ENCODE measurements at places on chromosomes 11 and 22.

- H3K36me3 ChIP-seq, result peaks cover 18% of the 10 kb centered on the region
- no peaks in the 10 kb centered on the region for H3K4me1 ChIP-seq
- no peak for DNase-seq
- no peak overlapping the region for H3K4me3 ChIP-seq
- H3K27me3 ChIP-seq, result no peaks in the 10 kb centered on the region
Measured at GRCh38 chr22:46202897-46203600, 47.0 kb downstream of the CDPF1 start.

GRCh38 chr11:109490953-109491635 is 69.1 kb downstream of the C11orf87 start:
- no peak overlapping the region for H3K4me3 ChIP-seq
- no peaks in the 10 kb centered on the region for H3K36me3 ChIP-seq
- no peaks in the 10 kb centered on the region for H3K27me3 ChIP-seq
- no peaks in the 10 kb centered on the region for H3K4me1 ChIP-seq

DNA sequence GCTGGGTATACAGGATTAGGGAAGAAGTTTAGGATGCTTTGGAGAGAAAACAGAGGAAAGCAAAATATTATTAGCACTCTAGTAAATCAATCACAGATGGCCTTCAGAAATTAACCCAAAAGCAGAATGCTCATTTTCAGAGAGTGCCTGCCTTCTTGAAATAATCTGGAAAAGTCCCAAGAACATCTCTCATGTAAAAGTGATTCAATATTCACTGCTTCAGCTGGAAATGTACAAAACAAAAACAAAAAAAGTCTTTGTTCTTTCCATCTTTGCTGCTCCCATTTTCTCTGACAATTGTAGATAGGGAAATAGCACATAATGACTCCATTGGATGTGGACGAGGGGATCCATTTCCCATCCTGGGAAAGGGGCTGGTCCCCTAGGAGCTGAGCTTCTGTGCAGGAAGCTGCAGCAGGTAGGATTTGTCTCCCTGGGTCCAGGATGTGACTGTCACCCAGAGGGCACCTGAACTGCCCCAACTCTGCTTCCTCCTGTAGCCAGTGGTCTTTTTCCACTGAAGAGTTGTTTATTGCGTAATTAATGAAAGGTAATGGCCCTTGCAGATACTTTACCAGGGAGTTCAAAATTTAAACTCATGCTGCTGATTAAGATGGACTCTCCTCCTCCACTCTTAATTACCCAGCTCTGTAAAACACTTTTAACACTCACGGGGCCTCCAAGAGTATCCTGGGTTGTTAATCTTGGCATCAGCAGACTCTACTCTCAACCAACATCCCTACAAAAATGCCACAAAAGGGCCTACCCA is 57.9 kb downstream of the SC5D start:
- no peaks in the 10 kb centered on the region for H3K36me3 ChIP-seq
- H3K4me1 ChIP-seq, result no peaks in the 10 kb centered on the region
- no peak overlapping the region for H3K27ac ChIP-seq
- no peaks in the 10 kb centered on the region for H3K27me3 ChIP-seq
- H3K4me3 ChIP-seq, result no peak overlapping the region
- DNase-seq, result no peak

DNA sequence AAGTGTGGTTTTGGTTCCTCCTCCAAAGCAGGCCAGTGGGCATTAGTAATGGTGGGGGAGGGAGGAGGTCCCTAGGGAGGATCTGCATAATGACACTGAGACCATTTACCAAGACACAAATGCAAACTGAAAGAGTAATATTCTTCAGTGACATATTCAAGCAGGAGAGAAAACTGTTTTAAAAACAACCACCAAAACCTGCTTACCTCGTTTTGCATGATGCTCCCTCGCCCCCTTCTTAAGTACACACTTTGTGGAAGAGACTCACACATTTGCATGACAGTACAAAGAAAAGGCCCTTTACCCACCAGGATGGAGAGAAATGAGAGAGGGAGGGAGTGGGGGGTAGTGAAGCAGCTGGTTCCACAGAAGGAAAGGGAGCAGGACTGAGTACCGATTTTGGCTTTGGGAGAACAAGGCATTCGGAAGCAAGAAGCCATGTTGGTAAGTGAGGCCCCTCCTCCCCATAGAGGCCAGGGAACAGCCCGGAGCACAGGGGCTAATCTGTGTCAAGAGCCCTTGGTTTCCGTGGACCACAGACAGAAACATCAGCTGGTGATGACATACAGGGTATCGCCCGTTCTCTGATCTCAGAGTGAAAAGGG is 13.0 kb upstream of the OPCML start:
- no peaks in the 10 kb centered on the region for H3K4me1 ChIP-seq
- no peak overlapping the region for H3K4me3 ChIP-seq
- no peak for DNase-seq
- H3K27me3 ChIP-seq, result no peaks in the 10 kb centered on the region

DNA sequence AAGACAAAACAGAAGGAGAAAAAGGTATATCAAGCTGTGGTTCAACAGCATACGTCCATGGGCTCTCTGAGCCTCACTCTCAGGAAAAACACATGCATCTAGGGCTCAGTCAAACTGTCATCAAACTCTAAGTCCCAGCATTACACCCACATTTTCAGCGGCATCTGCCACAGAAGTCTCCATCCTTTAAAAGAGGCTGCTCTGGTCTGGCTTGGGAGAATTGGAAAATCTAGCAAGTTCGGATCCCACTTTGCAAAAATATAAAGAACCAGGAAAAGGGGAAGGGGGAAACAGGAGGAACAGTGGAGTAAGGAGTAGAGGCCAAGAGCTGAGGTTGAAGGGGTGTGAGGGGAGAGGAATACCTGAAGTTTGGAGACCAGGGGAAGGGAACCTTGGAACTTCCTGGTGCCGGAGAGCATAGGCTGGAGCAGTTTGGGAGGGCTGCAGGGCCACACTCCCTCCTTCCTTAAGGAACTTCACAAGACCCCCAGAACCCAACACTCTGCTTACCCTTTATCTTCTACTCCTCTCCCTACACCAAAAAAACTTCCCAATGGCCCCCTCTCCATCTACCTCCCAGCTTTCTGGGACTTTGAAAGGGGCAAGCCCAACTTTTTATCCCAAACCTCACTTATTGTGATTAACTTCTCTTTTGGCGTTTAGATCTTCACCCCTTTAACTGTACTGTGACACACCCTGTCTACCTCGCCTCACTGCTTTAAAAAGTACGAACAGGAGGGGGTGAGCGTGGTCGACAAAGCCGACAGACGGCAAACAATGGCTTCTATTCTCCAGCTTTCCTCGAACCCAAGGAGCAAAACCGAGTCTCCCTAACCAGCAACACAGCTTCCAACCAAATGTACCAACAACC is 4.0 kb downstream of the PAX6 start:
- H3K4me1 ChIP-seq, result peaks cover 51% of the 10 kb centered on the region
- no peak overlapping the region for H3K4me3 ChIP-seq
- no peak overlapping the region for H3K27ac ChIP-seq
- peak; percentile 7 for DNase-seq
- H3K27me3 ChIP-seq, result peaks cover 89% of the 10 kb centered on the region
- peaks cover 3% of the 10 kb centered on the region for H3K36me3 ChIP-seq

DNA sequence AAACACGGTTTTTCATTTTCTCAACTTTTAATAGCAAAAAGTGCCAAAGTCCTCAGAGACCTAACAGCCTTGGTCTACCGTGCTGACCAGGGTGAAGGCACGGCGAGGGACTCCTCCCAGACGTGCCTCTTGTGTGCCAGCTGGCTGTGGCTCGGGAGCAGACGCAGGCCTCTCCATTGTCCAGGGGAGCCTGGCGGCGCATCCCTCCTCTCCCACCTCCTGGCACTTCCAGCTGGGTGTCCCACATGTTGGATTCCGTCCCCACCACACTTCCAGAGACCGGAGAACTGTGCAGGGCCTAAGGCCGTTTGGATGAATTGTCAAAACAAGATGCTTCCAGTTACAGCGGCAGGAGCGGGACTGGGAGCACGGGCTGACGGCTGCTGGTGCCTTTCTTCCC is 11.6 kb downstream of the CDPF1 start:
- no peak overlapping the region for H3K27ac ChIP-seq
- no peaks in the 10 kb centered on the region for H3K27me3 ChIP-seq
- H3K4me3 ChIP-seq, result no peak overlapping the region
- peaks cover 7% of the 10 kb centered on the region for H3K4me1 ChIP-seq
- no peak for DNase-seq

DNA sequence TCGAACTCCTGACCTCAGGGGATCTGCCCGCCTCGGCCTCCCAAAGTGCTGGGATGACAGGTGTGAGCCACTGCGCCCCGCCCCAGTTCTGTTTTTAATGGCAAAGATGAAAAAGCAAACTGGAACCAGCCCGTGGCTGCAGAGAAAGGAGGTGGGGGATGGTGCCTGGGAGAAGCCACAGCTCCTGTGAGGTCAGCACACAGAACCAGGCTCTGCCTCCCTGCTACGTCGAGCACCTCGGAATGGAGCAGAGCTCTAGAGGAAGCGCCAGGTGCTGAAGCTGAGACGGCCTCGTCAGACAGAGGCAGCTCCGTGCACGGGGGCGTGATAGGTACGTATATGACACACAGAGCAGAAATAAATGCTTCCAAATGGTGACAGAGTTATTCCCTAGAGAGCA is 8.5 kb downstream of the DRD4 start:
- H3K27ac ChIP-seq, result no peak overlapping the region
- no peak overlapping the region for H3K4me3 ChIP-seq
- DNase-seq, result no peak
- no peaks in the 10 kb centered on the region for H3K27me3 ChIP-seq

DNA sequence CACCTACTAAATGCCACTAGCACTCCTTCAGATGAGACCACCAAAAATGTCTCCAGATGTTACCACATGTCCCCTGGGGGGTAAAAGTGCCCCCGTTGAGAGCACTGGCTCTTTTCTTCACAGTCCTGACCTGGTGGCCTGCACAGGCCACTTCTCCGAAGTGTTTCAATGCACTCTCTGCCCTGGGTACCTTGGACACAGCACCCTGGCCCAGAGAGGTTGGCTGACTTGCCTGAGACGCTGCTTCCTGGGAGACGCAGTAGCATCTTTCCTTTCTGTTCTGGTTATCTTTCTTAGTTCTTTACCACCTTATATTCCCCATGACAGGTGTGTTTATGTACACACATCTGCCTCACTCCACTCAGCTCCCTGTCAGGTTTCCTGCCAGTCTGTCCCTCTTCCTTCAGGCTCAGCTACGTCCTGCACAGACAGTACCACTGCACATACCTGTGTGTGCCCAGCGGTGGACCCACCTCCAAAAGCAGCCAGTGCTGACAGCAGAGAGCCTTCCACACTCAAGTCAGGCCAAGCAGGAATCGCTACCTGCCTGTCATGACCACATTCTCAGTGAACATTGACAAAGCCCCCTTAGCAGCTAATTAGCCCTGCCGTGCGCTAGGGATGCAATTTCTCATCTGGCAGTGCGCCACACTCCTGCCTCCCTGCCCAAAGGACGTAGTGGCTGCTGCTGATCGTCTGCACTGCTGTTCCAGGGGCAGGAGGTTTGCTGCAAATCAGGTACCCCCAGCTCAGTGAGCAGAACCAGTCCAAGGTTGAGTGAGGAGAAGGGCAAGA is 39.0 kb downstream of the FAM83F start:
- H3K4me1 ChIP-seq, result no peaks in the 10 kb centered on the region
- DNase-seq, result no peak
- no peaks in the 10 kb centered on the region for H3K36me3 ChIP-seq
- H3K27me3 ChIP-seq, result peaks cover 15% of the 10 kb centered on the region

DNA sequence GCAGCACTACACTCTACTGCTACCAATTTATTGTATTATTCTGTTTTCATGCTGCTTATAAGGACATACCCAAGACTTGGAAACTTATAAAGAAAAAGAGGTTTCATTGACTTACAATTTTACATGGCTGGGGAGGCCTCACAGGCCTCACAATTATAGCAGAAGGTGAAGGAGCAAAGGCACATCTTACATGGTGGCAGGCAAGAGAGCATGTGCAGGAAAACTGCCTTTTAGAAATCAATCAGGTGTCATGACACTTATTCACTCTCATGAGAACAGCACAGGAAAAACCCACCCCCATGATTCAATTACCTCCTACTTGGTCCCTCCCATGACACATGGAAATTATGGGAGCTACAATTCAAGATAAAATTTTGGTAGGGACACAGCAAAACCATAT is 49.6 kb upstream of the GLYAT start:
- H3K27me3 ChIP-seq, result peaks cover 15% of the 10 kb centered on the region
- H3K36me3 ChIP-seq, result no peaks in the 10 kb centered on the region
- no peaks in the 10 kb centered on the region for H3K4me1 ChIP-seq
- H3K4me3 ChIP-seq, result no peak overlapping the region
- H3K27ac ChIP-seq, result no peak overlapping the region

DNA sequence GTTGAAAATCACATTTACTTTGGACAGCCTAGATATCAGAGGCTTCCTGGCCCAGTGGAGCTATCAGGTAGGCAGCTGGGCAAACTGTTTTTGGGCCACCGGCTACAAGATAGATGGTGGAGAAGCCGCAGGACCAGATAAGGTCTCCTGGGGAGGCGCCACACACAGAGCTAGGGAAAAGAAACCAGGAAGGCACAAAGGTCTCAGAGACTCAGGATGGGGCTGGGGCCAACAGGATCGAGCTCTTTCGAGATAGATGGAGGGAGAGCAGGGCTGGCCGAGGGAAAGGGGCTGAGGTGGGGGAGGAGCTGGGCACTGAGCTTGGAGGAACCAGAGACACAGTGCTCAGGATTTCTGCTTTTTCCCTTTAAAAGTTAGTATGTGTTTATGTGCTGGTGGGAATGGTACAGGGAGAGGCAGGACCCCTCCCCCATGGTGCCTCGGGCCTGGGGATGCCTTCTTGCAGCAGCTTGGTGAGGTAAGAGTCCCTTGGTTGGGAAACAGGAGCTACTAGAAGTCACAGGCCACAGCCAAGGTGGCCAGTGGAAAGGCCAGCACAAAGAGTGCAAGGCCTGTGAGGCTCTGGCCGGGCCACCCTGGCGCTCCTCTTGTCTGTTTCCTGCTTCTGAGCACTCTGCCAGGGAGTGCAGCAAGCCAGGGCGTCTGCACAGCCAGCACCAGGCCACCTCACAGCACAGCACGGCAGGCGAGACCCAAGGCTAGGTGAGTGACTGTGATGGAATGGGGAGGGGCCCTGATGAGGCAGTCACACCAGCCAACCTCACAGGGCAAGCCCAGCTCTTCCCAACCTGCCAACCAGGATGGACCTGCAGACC is 11.5 kb upstream of the NAP1L4 start:
- H3K4me3 ChIP-seq, result no peak overlapping the region
- no peak for DNase-seq
- no peaks in the 10 kb centered on the region for H3K27me3 ChIP-seq
- no peaks in the 10 kb centered on the region for H3K4me1 ChIP-seq
- peak overlapping the region; percentile 38 for H3K27ac ChIP-seq

- H3K4me1 ChIP-seq, result no peaks in the 10 kb centered on the region
- no peak overlapping the region for H3K4me3 ChIP-seq
- peaks cover 34% of the 10 kb centered on the region for H3K27me3 ChIP-seq
- no peak overlapping the region for H3K27ac ChIP-seq
- peak; percentile 2 for DNase-seq
Measured at GRCh38 chr22:49014227-49015201, 813.2 kb downstream of the BRD1 start.

DNA sequence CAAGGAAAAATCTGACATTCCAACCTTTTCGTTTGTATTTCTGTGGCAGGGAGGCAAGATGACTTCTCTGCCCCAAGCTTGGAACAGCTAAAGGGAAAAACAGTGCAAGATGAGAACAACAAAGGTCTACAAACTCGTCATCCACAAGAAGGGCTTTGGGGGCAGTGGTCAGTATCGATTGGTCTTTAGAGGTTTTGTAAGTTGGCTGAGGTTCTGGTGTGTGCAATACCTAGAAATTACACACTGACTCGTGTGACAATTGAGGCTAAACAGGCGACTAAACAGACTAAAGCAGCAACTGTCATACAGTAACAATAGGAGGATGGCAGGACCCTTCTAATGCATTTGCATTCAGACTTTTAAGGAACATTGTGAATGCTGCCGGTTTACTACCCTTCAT is 994 bp downstream of the DEPDC5 start:
- peak overlapping the region; percentile 83 for H3K4me3 ChIP-seq
- no peak for DNase-seq
- no peaks in the 10 kb centered on the region for H3K27me3 ChIP-seq
- H3K4me1 ChIP-seq, result peaks cover 29% of the 10 kb centered on the region
- peak overlapping the region; percentile 84 for H3K27ac ChIP-seq

Measured in central memory CD8-positive, alpha-beta T cell (primary cell).